Neural crest cell (in vitro differentiated cells): ENCODE measurements at places on chromosomes 11 and 22. TPM values are rescaled to one million over a fixed set of nuclear protein-coding genes. Genes with fewer than 3 reads are reported as not detected.

GRCh38 chr11:70193411-70194292 is 9.4 kb upstream of the FADD start:
- DNase-seq: no peak

DNA sequence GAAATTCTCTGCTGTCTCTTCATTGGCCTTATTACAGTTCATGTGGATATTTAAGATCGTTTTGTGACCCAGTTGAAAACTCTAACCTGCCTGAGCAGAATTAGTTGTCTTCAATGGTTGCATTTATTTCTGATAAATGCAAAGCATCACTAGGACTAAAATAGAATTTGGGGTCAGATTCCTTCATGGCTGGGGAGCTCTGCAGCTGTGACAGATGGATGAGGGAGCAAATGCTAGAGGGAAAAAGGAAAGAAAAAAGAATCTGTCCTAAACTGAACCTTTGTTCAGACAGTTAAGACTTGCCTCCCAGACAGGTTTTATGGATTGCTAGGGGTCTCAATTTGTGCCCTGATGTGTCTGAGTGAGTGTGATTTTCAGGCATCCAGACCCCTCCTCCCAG is 113.0 kb downstream of the SYT9 start:
- DNase-seq: no peak

DNA sequence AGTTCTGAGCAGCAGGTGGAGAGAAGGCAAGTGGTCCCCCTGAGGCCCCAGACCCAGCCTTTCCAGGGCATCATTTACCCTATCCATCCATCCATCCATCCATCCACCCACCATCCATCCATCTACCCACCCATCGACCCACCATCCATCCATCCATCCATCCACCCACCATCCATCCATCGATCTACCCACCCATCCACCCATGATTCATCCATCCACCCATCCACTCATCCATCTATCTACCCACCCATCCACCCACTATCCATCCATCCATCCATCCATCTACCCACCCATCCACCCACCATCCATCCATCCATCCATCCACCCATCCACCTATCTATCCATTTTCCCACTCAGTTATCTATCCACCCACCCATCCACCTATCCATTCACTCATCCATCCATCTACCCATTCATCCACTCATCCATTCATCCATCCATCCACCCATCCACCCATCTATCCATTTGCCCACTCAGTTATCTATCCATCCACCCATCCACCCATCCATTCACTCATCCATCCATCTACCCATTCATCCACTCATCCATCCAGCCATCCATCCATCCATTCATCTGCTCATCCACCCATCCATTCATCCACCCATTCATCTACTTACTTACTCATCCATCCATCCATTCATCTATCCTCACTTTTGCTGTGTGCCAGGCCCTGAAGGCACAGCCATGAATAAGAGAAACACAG is 63.4 kb downstream of the MCM5 start:
- DNase-seq: no peak

DNA sequence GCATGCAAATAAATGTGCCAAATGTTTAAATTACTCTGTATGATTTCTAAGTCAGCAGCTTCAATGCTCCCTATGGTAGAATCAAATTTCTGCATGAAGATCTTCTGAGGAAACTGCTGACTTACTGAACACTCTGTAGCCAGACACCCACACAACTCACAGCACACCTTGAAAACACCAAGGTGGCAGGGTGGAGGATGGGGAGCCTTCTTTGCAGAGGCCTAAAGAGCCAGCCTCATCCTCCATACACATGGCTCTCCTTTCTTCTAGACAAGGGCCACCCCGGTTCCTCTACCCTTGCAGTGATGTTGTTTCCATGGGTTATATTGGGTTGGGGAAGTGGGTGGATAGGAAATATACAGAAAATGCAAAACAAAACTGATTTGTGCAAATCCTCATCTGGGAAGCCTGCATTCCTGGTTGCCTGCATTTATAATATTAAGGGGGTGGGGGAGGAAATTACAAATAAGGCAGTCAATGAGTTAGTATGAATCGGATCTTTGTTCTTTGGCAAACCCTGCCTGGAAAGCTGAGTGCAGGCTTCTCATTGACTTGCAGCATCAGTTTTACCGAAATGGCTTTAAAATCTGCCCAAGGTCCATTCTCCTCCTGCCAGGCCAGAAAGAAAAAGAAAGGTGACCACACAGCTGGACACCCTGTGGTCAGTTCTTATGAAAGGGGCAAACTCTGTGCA is 15.8 kb upstream of the ETS1 start:
- DNase-seq: no peak

GRCh38 chr11:65043881-65044501 is 3.0 kb downstream of the SAC3D1 start:
- no peak for DNase-seq

DNA sequence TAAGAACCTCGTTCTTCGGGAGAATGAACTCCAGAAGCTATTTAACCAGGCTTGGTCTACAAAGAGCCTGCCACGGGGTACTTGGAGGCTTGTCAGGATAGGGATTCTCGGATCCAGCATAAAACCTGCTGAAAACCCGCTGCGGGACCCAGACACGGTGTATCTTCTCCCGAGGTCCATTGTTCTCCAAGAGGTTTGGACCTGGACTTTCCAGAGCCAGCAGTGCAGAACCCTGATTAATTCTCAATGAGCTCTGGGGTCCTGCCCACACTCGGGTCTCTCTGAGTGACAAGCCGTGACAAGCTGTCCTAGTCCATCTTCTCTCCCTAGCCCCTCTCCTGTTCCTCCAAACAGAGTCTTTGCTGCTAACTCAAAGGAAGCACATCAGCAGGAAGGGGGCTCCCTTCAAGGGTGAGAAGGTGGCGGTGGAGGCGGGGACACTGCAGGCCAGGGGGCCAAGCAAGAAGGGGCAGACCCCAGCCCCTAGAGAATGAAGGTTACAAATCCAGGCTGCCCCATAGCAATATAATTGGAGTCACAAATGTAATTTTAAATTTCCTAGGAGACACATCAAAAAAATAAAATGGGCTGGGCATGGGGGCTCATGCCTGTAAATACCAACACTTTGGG is 12.2 kb downstream of the SHANK2 start:
- DNase-seq: no peak

GRCh38 chr11:88683024-88683423 is 345.5 kb upstream of the CTSC start:
- no peak for DNase-seq

- no peak for DNase-seq
Measured at GRCh38 chr22:19762568-19763457, 2.2 kb downstream of the TBX1 start.

DNA sequence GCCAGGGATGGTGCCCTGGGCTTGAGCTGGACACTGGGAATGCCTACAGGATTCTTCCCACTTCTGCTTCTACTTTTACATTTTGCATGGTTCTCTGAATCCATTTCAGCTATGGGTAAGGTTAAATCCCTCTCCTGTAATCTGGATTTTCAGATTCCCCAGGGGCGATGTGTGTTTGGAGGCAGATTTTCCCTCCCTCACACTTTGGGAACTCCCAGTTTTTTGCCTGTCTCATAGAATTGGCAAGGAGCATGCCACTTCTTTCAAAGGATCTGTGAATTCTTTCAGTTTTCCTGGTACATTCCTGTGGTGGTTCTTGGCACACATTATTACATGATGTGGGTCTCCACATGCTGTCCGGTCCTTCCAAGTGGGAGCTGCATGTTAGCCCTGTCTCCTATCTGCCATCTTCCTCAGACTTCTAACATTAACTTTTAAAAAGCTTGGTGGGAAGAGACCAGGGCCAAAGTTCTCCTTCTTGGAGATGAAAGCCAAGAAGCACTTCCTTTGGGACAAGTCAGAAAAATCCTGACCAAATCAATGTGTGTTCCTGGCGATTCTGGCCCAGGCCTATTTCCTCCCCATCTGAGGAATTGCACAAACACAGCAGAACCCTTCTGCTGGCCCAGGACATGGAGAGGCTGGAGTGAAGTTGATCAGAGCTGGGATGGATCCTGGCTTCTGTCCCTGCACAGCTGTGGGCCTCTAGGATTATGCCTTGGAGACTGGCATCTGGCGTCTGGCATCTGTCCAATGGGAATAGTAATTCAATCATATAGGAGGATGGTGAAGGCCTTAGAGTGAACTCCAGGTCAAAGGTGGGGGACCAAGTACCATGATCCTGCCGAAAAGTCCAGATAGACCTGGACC is 5.4 kb upstream of the APOL2 start:
- no peak for DNase-seq

- DNase-seq: no peak
Measured at GRCh38 chr11:121517996-121518395, 65.2 kb upstream of the SORL1-AS1 start.

DNA sequence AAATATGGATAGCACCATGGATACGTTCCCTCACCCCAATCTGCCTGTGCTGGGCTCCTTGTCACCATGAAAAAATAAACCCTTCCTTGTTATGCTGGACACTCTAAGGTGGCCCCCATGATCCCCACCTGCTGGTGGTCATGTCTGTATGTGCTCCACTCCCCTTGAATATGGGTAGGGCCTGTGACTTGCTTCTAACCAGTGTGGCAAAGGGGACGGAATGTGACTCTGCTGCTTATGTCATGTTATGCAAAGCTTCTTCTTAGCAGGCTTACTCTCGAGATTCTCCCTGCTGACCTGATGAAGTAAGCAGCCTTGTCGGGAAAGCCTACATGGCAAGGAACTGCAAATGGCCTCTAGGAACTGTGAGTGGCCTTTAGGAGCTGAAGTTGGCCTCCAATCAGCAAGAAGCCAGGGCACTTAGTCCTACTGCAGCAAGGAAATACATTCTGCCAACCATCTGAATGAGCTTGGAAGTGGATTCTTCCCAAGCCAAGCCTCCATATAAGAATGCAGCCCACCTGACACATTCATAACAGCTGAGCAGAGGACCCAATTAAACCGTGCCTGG is 159.9 kb downstream of the CCDC34 start:
- DNase-seq: no peak

- DNase-seq: peak; percentile 52
Measured at GRCh38 chr22:50148991-50149721, 21.4 kb upstream of the PANX2 start.

GRCh38 chr11:133892126-133892525 is 46.8 kb upstream of the SPATA19 start:
- DNase-seq: no peak

GRCh38 chr22:25496396-25497064 is 67.9 kb upstream of the GRK3 start:
- no peak for DNase-seq

- DNase-seq: no peak
Measured at GRCh38 chr11:100671471-100671870, 15.6 kb upstream of the ARHGAP42 start.

- peak; percentile 72 for DNase-seq
Measured at GRCh38 chr11:46826310-46827044, 19.6 kb downstream of the CKAP5 start.

DNA sequence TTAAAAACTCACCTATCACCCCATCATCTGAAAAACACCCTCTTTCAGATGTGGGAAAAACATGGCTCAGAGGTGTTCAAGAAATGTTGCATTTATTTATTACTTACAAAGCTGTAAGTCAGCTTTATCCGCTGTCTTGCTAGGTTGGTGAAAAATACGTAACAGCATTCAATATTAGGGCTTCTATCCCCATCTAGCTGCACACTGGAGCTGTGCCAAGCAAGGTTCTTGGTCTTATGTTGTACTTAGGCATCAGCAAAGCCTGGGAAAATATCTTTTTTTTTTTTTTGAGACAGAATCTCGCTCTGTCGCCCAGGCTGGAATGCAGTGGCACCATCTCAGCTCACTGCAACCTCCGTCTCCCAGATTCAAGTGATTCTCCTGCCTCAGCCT is 7.5 kb downstream of the SERPING1 start:
- no peak for DNase-seq

DNA sequence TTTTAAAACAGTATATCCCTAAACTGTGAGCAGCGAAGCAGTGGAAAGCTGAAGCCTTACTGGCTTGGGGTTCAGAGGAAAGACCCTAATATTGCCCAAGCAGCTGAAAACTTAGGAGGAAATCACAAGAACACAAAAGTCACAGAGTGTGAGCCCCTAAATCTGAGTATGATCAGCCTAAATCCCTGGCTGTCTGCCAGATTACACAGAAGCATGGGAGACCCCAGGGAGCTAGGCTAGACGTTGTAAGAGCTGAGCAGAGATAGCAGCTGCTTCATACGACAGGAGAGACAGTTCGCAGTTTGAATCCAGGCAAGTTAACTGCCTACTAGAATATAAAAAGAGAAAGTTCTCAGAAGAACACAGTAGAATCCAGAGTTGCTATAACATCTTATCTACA is 81.2 kb downstream of the PACS1 start:
- DNase-seq: no peak

Gene CLMP
- total RNA-seq: 4.2 and 4.3 TPM in 2 replicates

Gene SMPD1
- 14.6 and 17.7 TPM in 2 replicates for total RNA-seq

Gene PRDX5
- 148 and 168 TPM in 2 replicates for total RNA-seq

Gene PIH1D2
- total RNA-seq: 3.6 and 4.5 TPM in 2 replicates

Gene VSTM5
- not detected in 2 replicates for total RNA-seq

Gene CLTCL1
- total RNA-seq: 7.2 and 7.7 TPM in 2 replicates

Gene SLC6A5
- total RNA-seq: 0.05 TPM in 1 of 2 replicates, not detected in the other

Gene HPX
- 4.3 and 6.0 TPM in 2 replicates for total RNA-seq

Gene SERHL2
- 0.36 and 0.63 TPM in 2 replicates for total RNA-seq

Gene OR8G5
- total RNA-seq: not detected in 2 replicates

Gene OR52N4
- not detected in 2 replicates for total RNA-seq
